Left forelimb (tissue), 1 donor: ENCODE measurements at places on chromosomes 2 and 18.

DNA sequence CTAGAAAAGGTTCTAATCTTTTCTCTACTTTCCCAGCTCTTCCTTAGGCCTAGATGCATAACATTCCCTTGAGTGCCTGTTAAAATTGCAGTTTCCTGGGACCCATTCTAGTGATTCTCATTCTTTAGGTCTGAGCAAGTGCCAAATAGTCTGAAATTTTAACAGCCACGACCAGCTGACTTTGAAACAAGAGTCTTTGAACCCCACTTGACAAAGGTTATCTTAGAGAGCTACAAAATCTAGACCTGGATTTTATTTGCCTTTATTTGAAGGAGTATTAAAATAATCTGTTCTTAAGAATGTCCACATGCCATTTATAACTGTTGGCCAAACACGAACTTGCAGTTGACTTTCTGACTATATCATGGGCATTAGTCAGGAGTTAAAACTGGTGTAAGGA lies 110.2 kb upstream of the LHCGR start:
- no peak for DNase-seq

DNA sequence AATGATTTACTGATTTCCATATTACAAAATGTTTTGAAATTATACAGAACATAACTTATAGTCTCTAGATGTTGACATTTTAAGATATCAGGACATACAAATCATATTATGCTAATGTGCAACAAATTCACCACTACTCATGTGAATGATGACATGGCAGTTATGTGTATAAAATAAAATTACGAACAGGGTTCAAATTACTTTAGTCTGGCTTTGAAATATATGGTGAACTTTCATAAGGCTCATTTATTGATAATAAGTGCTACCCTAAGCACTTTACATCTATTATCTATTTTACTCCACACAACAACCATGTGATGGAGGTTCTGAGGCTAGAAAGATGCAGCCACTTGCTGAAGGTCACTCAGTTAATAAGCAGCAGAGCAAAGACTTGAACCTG lies 62.8 kb downstream of the PDE11A start:
- no peak for DNase-seq

- no peak for DNase-seq
Measured at GRCh38 chr2:7722212-7722910, 805.1 kb downstream of the RNF144A start.

GRCh38 chr2:187136646-187137045 lies 287.7 kb upstream of the ZSWIM2 start:
- no peak for DNase-seq

DNA sequence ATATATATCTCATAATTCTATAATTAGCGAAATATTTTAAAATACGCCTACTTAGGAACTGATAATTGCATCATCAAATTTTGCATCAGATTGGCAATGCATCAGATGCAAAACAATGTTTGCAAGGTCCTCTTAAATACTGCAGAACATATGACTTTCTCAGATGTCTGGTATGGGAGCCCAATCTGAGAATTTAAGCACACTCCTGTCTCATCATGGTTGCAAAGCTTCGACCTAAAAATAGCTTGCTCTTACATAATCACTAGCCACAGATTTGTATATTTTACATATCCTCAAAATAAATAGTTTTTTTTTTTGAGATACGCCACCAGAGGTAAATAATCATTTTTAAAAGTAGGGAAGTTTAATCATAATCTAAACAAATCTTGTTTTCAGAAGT lies 123.2 kb downstream of the CABYR start:
- no peak for DNase-seq

DNA sequence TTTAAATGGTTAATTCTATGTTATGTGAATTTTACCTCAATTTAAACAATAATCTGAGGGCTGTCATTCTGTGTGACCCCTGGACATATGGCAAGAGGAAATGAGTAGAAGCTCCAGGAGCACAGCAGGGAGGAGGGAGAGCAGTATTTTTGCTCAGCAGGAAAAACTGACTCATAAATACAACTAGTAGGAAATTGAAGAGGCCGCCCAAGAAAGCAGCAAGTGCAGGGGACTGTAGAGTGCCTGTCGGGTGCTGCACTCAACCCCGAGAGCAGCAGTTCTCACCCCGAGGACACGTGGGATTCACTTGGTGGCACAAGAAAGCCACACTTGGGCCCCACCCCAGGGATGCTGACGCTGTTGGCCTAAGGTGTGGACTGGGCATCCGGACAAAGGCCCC lies 60.8 kb downstream of the NPAS2 start:
- DNase-seq, result no peak

- no peak for DNase-seq
Measured at GRCh38 chr2:23502096-23502495, 117.1 kb downstream of the KLHL29 start.

DNA sequence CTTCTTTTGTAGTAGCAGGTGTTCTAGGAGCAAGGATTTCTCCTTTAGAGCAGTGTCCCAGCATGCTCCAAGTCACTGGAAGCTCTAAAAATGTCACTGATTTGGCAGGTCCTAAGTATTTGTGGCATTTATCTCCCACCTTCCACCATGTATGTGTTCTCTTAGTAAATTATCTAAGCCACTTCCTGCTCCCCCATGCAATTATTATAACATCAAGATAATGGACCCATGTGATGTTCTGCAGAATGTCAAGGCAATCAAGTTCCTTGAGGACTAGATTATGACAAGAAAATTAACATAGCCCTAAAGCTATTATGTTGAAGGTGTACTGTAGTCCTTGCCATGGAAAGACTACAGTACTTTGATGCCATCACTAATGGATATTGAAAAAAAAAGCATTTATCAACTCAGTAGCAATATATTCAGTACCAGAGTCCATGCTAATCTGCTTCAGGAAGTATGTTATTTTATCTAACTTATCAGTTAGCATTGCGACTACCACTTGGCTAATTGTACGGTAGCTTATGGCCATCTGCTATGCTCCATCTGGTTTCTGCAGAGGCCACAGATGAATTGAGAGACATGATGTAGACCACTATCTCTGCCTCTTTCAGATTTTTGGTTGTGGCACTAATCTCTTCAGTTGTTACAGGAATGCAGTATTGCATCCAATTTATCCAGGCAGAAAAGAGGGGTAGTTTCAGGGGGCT lies 56.7 kb downstream of the GPR39 start:
- no peak for DNase-seq

DNA sequence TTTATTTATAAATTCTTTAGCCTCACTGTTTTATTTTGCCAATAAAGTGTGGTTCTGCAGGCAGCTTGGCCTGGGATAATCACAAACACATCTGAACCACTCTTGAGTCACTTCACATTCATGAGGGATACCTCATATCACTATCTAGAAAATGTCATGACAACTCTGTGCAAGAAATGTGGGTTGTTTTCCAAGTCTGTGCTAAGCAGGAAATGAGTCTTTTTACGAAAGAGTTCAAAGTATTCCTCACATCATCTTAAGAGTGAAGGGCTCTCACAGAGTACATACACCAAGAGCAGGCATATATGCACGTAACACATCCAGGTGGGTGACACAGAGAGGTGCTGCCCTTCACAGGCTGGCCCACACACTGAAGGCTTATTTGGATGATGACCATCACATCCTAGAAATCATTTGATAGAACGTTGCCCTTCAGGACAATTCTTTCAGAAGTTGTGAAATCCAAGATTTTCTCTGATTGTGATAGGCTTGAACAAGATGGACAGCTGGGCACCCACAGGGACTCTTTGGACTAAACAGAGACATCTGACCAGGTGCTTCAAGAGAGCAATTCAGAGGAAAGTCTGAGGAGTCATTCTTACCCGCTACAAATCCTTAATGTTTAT lies 811.1 kb upstream of the LRATD1 start:
- DNase-seq, result no peak

DNA sequence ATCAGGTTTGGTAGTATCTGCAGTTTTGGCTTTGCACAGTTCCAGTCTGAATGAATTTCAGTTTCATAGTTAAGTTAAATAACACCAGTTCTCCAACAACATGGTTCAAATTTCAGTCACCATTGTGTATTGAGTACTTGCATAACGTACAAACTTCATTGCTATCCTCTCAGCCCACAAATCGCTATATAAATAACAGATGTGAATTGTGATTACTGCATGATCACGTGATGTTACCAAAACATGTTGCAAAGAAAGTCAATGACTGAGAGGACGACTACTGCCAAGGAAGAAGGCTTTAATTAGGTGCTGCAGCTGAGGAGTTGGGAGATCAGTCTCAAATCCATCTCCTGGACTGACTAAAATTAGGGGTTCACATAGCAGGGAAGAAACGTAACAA lies 48.2 kb downstream of the COL4A4 start:
- no peak for DNase-seq

- DNase-seq, result no peak
Measured at GRCh38 chr2:121562269-121563176, 31.8 kb downstream of the RNU4ATAC start.

DNA sequence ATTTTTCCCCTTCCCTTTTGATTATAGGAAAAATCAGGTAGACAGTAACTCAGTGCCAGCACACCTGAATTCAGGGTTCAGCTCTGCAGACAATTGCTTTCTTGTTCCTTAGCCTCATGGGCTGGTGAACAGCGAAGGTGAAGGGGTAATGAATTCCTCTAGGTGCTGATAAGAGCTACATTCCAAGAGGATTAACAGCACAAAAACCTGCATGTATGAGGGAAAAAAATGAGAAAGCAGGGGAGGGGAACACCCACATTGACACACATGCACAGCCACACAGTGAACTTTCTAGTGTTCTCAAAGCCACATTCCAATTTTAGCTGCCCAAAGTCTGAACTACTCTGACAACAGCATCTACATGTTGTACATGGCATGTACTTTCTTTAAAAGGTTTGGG lies 46.1 kb downstream of the SPATS2L start:
- no peak for DNase-seq

GRCh38 chr2:136134126-136134525 lies 16.2 kb upstream of the CXCR4 start:
- no peak for DNase-seq

DNA sequence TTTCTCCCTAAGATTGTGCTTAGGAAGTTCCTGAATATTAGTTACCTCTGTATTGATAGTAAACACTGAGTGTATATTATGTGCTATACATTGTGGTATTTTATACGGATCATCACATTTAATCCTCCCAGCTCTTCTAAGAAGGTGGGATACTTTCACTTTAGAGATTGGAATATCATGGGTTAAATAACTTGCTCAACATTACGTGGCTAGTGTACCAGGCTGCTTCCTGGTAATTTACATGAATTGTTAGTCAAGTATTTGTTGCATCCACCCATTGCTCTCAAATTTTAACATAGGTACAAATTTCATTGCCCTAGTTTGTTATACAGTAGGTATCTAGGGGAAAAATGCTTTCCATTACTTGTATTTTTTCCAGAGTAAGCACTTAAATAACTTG lies 21.4 kb downstream of the FAM98A start:
- DNase-seq, result no peak

DNA sequence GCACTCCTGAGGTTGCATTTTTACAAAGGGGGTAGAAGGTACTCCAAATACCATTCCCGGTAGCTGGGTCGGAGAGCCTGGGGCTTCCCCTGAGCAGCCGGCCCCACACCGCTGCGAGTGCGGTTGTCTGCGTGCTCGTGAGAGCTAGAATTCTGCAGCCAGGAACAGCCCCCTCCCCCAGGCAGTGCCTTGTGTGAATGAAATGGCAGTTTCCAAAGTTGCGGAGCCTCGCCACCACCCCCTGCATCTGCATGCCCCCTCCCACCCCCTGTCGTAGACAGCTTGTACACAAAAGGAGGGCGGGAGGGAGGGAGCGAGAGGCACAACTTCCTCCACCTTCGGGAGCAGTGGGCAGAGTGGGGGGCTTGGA lies 1.1 kb downstream of the MYCN start:
- DNase-seq, result peak; percentile 71

GRCh38 chr2:134429886-134430285 lies 176.0 kb downstream of the MGAT5 start:
- no peak for DNase-seq

DNA sequence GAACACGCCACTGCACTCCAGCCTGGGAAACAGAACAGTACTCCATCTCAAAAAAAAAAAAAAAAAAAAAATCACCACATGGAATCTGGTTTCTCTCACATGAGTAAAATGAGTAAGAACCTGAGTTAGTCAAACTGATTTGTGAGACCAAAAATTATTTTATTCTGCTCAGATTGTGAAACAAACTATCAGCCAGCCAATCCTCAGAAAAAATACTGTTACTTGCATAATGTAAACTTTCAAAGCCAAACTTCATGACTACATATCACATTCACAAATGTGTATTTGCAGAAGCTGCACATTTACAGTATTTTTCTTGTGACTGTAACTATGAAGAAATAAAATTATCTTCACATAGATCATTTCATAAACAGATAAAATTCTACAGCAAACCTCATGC lies 23.2 kb downstream of the SUMO1 start:
- DNase-seq, result no peak

- no peak for DNase-seq
Measured at GRCh38 chr2:176751314-176752227, 461.0 kb upstream of the HNRNPA3 start.

GRCh38 chr18:1503847-1504246 lies 599.2 kb downstream of the ADCYAP1 start:
- DNase-seq, result no peak

DNA sequence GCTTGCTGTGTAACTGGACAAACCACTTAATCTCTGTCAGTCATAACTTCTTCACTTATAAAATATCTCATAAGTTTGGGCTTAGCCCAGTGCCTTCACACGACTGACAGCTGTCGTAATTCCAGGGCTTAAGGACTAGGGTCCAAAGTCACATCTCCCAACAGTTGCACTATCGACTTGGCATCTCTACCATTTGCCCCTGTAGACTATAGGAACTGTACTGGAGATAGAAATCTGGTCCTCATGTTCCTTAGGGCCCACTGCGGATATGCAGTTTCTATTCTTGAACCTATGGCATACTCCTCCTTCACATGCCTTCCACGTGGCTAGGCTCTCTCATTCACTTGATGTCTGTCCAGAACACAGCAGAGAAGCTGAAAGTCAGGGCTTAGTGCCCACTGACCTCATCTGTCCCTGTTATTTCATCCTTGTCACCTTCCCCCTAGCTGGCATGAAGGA lies 2.7 kb downstream of the ABHD1 start:
- no peak for DNase-seq

DNA sequence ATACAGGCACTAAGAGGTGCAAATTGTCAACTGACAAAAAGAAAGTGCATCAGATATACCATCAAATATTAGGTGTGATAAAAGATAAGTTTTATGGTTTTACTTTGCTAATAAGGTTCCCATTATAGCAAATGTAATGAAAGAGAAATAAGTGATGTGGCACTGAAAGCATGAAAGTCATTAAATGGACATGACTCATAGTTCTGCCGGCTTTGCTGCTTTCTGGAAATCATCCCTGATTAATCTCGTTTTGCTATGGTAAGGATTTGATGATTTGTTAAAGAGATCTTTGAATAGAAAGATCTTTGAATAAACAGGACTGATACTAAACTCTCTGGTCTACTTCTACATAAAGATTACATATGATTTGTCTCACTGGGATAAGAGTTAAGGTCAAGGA lies 72.7 kb downstream of the CLIP4 start:
- DNase-seq, result no peak

DNA sequence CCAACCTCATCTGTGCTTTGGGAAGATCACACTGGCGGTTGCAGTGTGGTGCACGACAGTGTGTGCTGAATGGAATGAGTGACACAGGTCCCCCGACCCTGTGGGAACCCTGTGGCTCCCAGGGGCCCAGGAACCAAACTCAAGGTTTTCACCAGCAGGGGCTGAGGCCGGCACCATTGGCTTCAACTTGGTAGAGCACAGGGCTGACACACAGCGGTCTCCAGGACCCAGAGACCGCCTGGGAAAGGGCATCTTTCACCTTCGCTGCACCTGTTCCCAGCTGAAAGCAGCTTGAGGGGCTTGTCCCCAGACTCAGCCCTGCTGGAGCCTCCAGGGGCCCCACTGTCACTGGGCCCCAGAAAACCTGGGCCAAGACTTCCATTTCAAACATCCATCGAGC lies 59.0 kb upstream of the ODC1 start:
- DNase-seq, result peak; percentile 50
